ENCODE measurements at places on chromosomes 6 and 20.

DNA sequence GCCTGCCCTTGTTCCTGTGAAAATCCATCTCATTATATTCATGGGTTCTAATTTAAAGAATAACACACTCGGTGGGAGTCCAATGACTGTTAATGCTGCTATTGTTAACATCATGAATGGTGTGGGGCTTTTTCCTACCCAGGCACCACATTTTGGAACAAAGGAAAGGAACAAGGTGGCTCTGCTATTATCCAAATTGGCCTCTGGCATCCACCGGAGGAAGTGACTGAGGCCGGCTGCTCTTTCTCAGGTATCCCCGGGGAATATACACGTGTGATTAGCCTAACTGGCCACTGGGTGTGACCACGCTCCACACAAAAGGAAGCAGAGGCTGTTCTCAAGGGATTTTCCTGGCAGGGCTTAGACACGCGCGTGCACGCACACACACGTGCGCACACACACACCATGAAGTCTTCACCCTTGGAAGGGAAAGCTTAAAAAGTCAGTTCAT lies 601.2 kb upstream of the ARID1B start:
- DNase-seq: no peak

DNA sequence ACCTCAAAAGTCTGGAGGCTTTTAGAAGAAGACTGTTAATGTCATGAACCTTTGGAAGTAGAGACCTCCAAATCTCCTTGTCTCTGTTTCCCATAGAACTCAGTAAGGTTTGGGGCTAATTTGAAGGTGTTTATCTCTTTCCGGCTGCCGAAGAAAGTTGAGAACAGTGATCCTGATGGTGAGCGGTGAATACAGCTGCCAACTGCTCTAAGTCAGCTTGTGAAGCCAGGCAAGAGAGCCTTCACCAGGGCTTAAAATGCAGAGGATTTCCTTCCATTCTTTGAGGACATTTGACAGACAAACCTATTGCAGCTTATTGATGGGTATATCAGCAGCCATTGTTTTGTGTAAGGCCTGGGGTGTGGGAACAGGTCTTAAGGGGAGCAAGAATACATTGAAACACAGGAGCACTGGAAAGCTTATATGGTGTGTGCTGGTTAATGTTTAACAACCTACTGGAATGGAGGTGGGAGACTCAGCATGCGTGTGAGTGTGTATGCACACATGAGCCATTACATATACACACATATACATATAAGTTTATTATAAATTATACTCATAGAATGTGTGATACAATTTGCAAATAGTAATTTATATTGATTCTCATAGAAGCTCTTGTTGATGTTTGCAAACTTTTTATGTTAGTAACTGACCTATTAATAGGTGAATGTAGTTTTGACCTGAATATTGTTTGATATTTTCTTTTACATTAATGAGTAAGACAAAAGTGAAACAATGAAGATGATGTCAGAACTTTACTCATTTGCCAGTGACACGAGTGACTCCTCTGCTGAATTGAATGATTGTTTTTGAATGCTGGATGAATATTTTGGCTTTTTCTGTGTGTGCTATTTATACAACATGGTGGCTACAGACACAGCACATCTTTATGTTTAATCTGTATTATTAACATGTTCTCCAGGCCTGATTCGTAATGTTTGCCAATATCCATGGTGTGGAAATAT lies 18.1 kb downstream of the PLEKHG1 start:
- DNase-seq: no peak

GRCh38 chr20:48805286-48805685 lies 22.5 kb downstream of the PREX1 start:
- DNase-seq: no peak

DNA sequence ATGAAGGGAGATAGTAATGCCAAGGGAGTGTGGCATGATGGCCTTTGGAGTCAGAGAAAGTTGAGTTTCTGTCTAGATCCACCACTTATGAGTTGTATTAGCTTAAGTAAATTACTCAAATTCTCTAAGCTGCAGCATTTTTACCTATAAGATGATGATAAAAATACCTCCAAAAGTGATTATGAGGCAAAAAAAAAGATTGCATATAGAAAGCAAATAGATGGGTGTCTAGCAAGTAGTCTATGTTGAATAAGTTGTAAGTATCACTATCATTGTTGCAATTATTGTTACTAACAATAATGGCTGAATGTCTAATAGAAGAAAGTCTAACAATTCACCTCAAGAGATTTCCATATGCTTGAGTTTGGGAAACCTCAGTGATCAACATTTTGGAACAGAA lies 959.2 kb upstream of the GJE1 start:
- DNase-seq: no peak

GRCh38 chr20:43749734-43750294 lies 23.0 kb upstream of the GTSF1L start:
- peak; percentile 56 for DNase-seq

DNA sequence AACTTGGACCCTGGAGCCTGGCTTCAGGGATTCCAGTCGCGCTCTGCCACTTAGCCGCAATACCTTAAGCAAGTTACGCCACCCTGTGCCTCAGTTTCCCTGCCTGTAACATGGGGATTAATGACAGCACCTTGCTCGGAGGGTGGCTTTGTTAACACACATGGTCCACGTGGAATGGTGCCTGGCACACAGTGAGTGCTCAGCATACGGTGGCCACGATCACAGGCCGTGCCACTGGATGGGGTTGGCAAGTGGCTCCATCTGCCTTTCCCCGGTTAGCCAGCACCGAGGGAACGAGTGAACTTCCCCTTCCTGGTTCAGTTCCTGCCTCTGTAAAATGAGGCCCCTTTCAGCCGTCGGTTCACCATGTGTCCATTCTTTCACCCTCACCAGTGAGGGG lies 17.2 kb downstream of the C6orf132 start:
- no peak for DNase-seq

GRCh38 chr6:63475707-63476106 lies 96.6 kb upstream of the LOC128125822 start:
- DNase-seq: no peak

DNA sequence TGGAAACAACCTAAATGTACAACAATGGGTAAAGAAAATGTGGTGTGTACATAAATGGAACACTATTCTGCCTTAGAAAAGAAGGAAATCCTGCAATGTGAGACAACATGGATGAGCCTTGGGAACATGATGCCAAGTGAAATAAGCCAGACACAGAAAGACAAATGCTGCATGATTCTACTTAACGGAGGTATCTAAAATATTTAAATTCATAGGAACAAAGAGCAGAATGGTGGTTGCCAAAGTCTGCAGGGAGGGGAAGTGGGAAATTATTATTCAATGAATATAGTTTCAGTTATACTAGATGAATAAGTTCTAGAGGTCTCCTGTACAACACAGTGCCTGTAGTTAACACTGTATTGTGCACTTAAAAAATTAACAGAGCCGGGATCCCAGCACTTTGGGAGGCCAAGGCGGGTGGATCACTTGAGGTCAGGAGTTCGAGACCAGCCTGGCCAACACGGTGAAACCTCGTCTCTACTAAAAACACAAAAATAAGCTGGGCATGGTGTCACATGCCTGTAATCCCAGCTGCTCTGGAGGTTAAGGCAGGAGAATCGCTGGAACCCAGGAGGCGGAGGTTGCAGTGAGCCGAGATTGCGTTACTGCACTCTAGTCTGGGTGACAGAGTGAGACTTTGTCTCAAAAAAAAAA lies 71.4 kb upstream of the SNX9 start:
- DNase-seq: no peak

DNA sequence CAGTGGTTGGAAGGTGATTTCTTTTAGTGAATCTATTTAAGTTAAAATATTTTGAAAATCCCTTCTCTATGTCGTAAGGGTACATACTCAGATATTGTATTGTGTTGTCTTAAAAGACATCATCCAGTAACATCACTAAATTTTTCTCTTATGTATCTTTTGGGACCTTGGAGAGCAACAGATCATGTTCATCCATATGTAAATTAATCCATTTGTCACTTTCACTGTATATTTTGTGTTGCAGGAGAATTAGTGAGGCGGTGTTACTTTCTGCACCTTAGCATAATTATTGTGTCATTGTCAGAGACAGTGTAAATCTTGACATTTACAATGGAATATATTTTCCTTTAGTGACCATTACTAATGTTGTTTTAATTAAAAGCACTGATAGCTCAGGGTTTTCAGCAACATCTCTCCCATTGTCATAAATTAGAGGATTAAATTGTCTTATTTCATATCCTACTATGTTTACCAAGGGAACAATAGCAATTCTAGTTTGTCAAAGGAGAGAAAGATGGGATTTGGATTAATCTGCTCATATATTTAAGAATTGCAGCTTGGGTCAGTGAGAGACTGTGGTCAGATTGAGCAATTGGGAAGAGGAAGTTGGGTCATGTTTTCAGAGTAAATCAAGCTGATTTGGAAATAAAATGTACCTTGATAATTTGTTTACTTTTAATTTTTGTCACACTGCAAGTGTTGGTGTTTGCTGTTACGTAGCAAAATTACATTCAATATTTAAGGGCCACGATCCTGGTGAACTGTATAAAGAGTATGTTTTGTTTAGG lies 22.7 kb downstream of the DOK5 start:
- DNase-seq: no peak

DNA sequence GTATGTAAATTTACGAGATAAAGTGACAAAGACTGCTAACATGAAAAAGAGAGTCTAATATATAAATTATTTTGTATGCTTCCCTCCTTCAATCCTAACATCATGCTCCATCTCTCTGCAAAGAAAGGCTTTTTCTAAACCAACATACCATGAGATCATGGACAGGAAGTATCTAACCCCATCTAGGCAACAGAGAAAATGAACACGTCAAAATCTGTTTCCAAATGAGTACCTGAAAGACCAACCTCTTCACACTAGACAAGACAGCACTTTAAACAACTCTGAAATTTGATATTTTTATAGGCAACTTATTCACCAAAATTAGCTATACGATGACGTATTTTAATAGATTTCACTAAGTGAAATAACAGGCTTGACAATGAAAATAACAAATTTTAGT lies 54.6 kb downstream of the MAN1A1 start:
- DNase-seq: no peak

DNA sequence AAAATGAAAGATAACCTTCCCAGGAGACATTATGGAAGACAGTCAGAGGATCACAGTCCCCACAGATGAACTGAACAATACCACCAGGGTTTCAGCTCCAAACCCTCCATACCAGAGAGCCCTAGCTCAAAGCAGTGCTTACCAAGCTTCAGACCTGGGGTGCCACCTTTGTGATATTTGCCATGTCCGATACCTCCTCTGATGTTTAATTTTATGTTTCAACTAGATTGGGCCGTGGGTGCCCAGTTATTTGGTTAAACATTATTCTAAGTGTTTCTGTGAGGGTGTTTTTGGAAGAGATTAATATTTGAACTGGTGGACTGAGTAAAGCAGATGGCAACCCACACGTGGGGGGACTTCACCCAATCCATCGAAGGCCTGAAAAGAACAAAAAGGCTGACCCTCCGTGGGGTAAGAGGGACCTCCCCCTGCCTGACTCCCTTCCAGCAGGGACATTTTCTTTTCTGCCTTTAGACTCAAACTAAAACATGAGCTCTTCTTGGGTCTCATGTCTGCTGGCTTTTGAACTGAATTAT lies 11.8 kb downstream of the SCML4 start:
- DNase-seq: no peak

GRCh38 chr6:168528474-168529095 lies 87.6 kb downstream of the SMOC2 start:
- no peak for DNase-seq

- no peak for DNase-seq
These were observed 89.6 kb upstream of the HMGCLL1 start for GRCh38 chr6:55668591-55668990.

GRCh38 chr6:170553534-170554012 lies 466 bp upstream of the PSMB1 start:
- DNase-seq: no peak

- no peak for DNase-seq
These were observed 18.6 kb upstream of the POLR1H start for GRCh38 chr6:30042476-30042875.

GRCh38 chr20:58993332-58994248 lies 12.5 kb downstream of the NELFCD start:
- DNase-seq: no peak

DNA sequence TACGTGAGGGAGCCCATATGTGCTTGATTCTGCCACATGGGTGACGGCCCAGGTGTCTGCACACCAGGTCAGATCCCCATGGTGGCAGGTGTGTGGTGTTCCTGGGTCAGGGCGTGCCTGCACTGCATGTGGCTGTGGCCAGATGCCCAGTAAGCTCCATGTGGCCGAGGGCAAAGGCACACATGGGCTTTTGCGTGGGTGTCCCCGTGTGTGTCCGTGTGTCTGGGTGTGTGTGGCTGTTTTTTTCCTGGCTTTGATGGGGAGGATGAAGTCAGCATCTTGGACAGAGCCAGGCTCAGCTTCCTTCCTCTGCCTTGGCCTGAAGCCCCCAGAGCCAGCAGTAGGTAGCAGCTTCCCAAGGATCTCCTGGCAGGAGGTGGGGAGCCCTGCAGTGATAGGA lies 1.5 kb upstream of the TNXB start:
- no peak for DNase-seq

- DNase-seq: no peak
These were observed 244.7 kb downstream of the CBLN4 start for GRCh38 chr20:55760586-55760985.

GRCh38 chr6:153167061-153167891 lies 36.2 kb upstream of the RGS17 start:
- no peak for DNase-seq

DNA sequence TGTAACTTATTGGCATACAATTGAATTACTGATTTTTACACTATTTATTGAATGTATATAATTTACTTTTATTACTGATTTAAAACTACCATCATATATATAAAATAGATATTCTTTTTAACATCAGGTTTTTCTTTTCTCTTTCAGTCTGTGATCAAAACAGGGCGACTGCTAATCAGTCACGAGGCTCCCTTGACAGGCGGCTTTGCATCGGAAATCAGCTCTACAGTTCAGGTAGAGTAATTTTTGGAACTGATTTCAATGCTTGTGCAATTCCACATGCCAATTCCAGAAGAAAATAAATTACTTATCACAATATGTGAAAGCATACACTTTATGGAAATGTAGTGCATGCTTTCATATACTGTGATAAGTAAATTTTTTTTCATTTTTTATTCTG lies 166.5 kb downstream of the BCKDHB start:
- no peak for DNase-seq

GRCh38 chr6:129130959-129131681 lies 248.2 kb downstream of the LAMA2 start:
- DNase-seq: no peak

DNA sequence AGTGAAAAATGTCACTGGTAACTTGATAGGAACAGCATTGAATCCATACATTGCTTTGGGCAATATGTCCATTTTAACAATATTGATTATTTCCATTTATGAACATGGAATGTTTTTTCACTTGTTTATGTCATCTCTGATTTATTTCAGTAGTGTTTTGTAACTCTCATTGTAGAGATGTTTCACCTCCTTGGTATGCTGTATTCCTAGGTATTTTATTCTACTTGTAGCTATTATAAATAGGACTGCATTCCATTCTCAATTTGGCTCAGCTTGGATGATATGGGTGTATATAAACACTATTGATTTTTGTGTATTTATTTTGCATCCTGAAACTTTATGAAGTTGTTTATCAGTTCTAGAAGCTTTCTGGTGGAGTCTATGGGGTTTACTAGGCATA lies 730.3 kb downstream of the DOK5 start:
- no peak for DNase-seq

- DNase-seq: no peak
These were observed 379.7 kb downstream of the BMP2 start for GRCh38 chr20:7147220-7147601.

- no peak for DNase-seq
These were observed 1.4 kb upstream of the METTL24 start for GRCh38 chr6:110359556-110359955.

- no peak for DNase-seq
These were observed 91.1 kb downstream of the ASXL1 start for GRCh38 chr20:32449057-32449889.

Measured in hypothalamus (tissue), 51 donors.